ENCODE measurements at places on chromosomes 12 and 14.

DNA sequence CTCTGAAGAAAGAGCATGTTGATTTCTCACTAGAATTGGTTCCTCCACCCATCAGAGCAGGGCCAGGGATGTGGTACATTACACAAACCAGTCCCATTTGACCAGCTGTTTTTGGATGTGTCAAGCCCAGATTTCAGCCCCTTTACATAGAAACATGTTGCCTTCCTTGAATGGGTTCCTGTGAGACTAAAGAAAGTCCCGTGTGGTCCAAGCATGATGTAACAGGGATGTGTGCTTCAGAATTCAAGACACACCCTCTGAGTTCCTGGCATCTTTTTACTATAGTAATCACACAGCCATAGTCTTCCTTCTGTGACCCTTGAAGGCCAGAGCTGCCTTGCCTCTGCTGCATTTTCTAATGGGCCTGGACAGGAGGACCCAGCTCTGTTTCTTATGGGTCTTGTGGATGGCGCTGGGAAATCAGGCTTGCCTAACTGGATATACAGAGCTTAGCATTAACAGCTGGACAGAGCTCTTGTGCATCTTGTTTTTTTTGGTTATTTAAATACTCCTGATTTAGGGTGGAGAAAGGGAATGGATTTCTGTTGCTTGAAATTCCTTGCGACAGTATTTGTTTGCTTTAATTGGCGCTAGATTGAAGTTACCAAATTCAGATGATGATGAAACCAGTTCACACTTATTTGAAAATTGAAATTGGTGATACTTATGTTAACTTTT is 341.0 kb downstream of the ZFP36L1 start:
- no peak for DNase-seq

DNA sequence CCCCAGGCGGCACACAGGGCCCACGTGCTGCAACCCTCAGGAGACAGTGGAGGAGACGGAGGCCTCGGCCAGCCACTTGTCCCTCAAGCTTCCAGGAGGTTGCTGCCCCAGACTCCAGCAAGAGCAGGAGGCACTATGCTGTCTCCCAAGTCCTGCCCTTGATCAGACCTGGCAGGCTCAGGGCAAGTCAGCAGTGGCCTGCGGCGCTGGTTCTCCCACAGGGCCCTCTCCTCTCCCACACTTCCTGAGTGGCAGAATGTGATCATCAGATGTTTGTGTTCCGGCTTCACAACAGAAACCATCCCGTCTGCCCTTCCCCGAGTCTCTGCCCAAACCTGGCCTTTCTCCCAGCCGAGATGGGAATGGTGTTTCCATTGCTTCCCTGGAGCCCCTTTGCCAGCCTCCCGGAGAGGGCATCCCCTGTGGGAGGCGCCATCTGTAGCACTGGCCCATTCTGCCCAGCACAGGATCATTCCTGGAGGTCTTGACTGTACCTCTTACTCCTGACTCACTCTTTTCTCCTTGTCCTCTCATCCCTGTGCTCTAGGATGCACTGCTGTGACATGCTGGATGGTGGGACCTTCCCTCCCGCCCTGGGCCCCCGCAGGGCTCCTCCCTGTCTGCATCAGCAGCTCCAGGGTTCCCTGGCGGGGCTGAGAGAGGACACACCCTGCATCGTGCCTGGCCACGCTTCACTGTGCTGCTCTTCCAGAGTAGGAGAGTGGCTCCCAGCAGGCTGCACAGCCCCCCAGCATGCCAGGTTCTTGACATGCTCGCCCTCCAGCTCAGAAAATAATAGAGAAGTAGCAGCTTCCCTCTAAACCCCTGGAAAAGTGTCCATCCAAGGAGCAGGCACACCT is 114.7 kb upstream of the FKBP4 start:
- DNase-seq, result no peak

- no peak for DNase-seq
These were observed 3.8 kb upstream of the ZNF740 start for GRCh38 chr12:53176750-53177149.

GRCh38 chr12:131939007-131939406 is 9.9 kb downstream of the PUS1 start:
- no peak for DNase-seq
